Neural progenitor cell (in vitro differentiated cells): ENCODE measurements at places on chromosomes 7 and 10.
A peak's percentile ranks its signal among the peaks of the same experiment; 100 is the strongest.

- no peaks in the 10 kb centered on the region for H3K36me3 ChIP-seq
- H3K27me3 ChIP-seq = no peaks in the 10 kb centered on the region
- no peak overlapping the region for H3K4me3 ChIP-seq
- no peaks in the 10 kb centered on the region for H3K4me1 ChIP-seq
- no peak for DNase-seq
- no peak overlapping the region for H3K27ac ChIP-seq
Observed at GRCh38 chr7:47710201-47710935, 128.5 kb upstream of the TNS3 start.

- H3K4me3 ChIP-seq = no peak overlapping the region
- DNase-seq = no peak
- no peaks in the 10 kb centered on the region for H3K4me1 ChIP-seq
- H3K27ac ChIP-seq = no peak overlapping the region
- no peaks in the 10 kb centered on the region for H3K36me3 ChIP-seq
Observed at GRCh38 chr7:101531726-101532357, 97.3 kb downstream of the MYL10 start.

GRCh38 chr7:12601302-12601869, 30.9 kb downstream of the SCIN start:
- no peak overlapping the region for H3K4me3 ChIP-seq
- H3K36me3 ChIP-seq = no peaks in the 10 kb centered on the region
- no peaks in the 10 kb centered on the region for H3K27me3 ChIP-seq
- no peaks in the 10 kb centered on the region for H3K4me1 ChIP-seq

- no peaks in the 10 kb centered on the region for H3K4me1 ChIP-seq
- H3K27ac ChIP-seq = no peak overlapping the region
- no peak for DNase-seq
- H3K4me3 ChIP-seq = no peak overlapping the region
- H3K27me3 ChIP-seq = no peaks in the 10 kb centered on the region
- H3K36me3 ChIP-seq = no peaks in the 10 kb centered on the region
Observed at GRCh38 chr10:88107296-88108097, 244.1 kb downstream of the PTEN start.

DNA sequence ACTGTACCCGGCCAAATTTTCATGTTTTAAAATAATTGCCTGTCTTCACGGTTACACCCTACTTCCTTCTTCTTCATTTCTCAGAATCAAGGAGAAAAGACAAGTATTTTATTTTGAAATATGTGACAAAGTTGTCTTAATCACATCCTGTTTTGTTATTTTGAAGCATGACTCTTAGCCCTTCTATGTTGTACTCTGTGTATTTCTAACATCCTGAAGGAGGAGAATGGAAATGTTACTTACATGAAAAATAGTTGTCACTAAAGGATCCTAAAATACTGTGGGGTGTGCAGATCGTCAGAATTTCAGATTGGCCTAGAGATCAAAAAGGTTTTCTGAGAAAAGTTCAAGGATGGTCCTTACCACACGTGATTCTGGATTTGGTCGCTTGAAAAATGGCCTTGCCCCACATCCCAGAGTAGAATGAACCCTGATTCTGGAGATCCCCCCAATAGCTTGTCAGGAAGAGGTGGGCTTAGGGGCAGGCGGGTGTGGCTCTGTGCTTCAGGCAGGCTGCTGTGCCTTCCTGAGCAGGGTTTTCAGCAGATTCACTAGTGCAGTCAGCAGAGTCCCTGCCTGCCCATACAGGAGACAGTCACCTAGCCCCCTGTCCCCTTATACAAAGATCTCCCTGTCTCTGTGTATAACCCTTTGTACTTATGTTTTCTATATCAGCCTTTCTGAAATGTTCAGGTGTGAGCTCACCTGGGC, 8.6 kb downstream of the UPP1 start:
- H3K4me1 ChIP-seq = no peaks in the 10 kb centered on the region
- DNase-seq = no peak
- H3K27me3 ChIP-seq = no peaks in the 10 kb centered on the region

DNA sequence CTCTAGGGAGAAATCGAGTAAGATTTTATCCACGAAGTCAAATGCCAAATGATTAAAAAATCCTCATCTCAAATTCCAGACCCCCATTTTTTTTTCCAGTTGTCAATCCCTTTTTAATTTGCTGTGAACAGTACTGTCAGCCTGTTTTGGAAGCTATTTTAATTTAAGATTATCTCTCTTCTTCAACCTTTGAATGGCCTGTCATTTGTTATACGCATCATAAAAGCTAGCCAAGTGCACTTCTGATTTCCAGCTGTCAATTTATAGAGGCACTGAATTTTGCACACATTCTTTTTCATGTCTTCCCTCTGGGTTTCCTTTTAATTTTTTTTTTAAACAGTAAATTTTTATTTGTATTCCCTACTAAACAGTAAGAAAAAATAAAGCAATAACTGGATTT, 336.4 kb upstream of the HGF start:
- H3K36me3 ChIP-seq = no peaks in the 10 kb centered on the region
- no peak overlapping the region for H3K27ac ChIP-seq
- no peak for DNase-seq

GRCh38 chr10:119221201-119221600, 13.8 kb downstream of the GRK5 start:
- no peak overlapping the region for H3K27ac ChIP-seq
- peaks cover 28% of the 10 kb centered on the region for H3K4me1 ChIP-seq
- H3K36me3 ChIP-seq = no peaks in the 10 kb centered on the region
- H3K4me3 ChIP-seq = no peak overlapping the region

- H3K27ac ChIP-seq = no peak overlapping the region
- H3K36me3 ChIP-seq = no peaks in the 10 kb centered on the region
- H3K4me1 ChIP-seq = no peaks in the 10 kb centered on the region
- no peak overlapping the region for H3K4me3 ChIP-seq
- no peaks in the 10 kb centered on the region for H3K27me3 ChIP-seq
Observed at GRCh38 chr10:74738985-74739567, 87.3 kb upstream of the KAT6B start.

GRCh38 chr10:119206603-119207365, 587 bp upstream of the GRK5 start:
- peaks cover 44% of the 10 kb centered on the region for H3K4me1 ChIP-seq
- H3K27me3 ChIP-seq = peaks cover 17% of the 10 kb centered on the region
- H3K36me3 ChIP-seq = no peaks in the 10 kb centered on the region
- peak overlapping the region; percentile 74 for H3K4me3 ChIP-seq
- H3K27ac ChIP-seq = peak overlapping the region; percentile 77

DNA sequence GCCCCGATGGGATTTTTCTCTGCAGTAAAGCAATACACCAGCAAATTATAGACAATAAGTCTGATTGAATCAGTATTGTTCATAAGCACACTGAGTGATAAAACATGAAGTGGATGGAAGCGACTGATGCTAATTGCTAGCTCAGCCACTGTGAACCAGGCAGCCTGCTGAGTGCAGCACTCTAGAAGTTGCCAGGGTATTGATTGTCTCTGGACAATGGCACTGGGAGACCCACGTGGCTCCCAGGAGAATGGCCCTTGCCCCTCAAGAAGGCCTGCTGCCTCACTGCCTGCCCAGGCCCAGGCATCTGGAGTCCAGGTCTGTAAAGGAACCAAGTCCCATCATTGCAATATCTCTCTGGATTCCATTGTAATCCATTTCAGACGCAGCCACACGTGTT, 80.4 kb upstream of the TCERG1L start:
- no peak overlapping the region for H3K4me3 ChIP-seq
- H3K36me3 ChIP-seq = no peaks in the 10 kb centered on the region
- peaks cover 8% of the 10 kb centered on the region for H3K4me1 ChIP-seq
- H3K27me3 ChIP-seq = peaks cover 9% of the 10 kb centered on the region
- no peak overlapping the region for H3K27ac ChIP-seq

GRCh38 chr7:573269-573932, 53.8 kb upstream of the PDGFA start:
- H3K4me3 ChIP-seq = no peak overlapping the region
- no peaks in the 10 kb centered on the region for H3K36me3 ChIP-seq
- H3K27ac ChIP-seq = no peak overlapping the region
- H3K4me1 ChIP-seq = peaks cover 15% of the 10 kb centered on the region
- no peak for DNase-seq
- H3K27me3 ChIP-seq = no peaks in the 10 kb centered on the region

DNA sequence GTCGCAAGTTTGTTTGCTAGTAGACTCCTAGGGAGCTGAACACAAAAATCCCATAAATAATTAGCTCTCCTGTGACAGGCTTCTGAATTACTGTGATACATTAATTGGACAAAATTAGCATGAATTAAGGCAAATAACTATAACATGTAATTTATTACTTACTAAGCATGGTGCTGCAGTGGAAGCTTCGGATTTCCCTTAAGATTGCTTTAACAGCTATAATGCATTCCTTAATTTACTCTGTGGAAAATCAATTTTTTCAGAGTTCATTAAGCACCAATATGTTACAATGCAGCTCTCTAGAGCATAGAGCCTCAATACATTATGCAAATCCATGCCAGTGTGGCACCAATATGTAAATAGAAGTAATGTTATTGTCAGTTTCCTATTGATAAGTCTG, 201.5 kb downstream of the MDFIC start:
- H3K36me3 ChIP-seq = no peaks in the 10 kb centered on the region
- no peaks in the 10 kb centered on the region for H3K4me1 ChIP-seq
- H3K27me3 ChIP-seq = no peaks in the 10 kb centered on the region
- DNase-seq = no peak
- no peak overlapping the region for H3K4me3 ChIP-seq

DNA sequence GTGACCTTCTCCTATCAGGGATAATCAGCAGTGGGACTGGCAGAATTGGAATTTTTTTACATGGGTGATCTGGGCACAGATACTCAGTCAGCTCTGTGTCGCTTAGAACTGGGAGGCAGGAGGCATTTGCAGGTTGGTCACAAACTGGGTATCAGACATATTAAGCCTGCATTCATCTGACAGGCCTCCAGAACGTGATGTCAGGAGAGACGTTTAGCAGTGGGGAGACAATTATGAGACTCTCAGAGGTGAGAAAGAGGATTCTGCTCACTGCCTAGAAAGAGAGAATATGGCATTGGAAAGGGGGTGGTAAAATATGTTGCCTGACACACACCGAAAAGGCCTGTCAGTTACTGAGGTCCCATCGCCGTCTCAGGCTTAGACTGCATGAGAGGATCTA, 717.6 kb upstream of the GALNT17 start:
- H3K4me1 ChIP-seq = peaks cover 21% of the 10 kb centered on the region
- DNase-seq = no peak
- no peak overlapping the region for H3K27ac ChIP-seq
- H3K4me3 ChIP-seq = no peak overlapping the region

GRCh38 chr10:116002735-116003134, 270.3 kb downstream of the GFRA1 start:
- H3K4me3 ChIP-seq = no peak overlapping the region
- H3K4me1 ChIP-seq = peaks cover 10% of the 10 kb centered on the region
- DNase-seq = no peak

DNA sequence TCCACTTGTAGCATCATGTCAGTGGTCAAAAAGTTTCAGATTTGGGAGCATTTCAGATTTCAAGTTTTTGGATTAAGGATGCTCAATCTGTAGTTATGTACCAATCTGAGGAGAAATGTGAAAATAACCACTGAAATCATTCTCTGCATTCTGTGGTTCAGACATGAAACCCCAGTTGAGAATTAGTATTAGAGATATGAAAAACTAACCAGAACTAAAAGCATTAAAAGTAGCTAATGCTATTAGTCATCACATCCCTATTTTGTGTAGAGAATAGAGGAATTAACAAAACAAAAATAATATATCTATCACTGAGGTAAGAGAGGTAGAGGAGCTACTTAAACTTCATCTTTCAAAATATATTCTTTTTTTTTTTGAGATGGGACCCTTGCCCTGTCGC, 28.0 kb downstream of the MICU1 start:
- H3K36me3 ChIP-seq = no peaks in the 10 kb centered on the region
- no peak for DNase-seq

DNA sequence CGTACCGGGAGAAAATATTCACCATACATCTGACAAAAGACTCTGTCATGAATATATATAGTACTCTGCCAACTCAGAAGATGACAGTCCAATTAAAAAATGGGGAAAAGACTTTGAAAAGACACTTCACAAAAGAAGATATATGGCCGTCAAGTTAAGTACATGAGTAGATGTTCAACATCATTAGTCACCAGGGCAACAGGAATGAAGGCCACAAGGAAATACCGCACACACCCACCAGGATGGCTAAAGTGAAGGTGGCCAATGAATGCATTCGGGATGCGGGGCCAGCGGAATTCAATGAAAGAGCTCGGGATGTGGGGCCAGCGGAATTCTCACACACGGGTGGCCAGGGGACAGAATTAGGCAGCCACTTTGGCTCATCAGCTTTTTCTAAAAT, 42.2 kb downstream of the MAD1L1 start:
- no peaks in the 10 kb centered on the region for H3K36me3 ChIP-seq
- DNase-seq = no peak
- peaks cover 10% of the 10 kb centered on the region for H3K4me1 ChIP-seq
- H3K4me3 ChIP-seq = no peak overlapping the region
- no peak overlapping the region for H3K27ac ChIP-seq

DNA sequence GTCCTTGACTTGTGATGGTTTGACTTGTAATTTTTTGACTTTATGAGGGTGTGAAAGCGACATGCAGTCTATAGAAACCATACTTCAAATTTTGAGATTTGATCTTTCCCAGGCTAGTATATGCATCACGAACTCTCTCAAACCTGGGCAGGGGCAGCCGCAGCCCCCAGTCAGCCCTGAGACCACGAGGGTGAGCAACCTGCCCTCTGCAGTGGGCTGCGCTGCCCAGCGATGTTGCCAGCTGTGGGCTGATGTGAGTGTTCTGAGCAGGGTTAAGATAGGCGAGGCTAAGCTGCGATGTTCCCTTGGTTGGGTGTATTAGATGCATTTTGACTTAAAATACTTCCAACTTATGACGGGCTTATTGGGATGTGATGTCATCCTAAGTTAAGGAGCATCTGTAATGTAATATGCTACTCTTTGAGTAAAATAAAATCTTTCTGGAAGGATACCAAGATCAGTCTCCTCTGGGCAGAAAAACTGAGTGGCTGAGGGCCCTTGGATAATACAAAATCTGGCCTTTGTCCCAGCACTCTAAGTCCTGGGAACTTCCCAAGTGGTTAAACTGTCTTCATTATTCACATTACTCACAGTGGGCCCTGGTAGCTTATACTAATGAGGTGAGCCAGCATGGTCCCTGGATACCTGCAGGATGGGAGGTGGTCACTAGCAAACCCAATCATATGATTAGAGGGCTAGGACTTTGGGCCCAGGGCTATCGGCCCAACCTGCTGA, 28.4 kb upstream of the CNPY1 start:
- no peak for DNase-seq
- H3K36me3 ChIP-seq = no peaks in the 10 kb centered on the region
- no peak overlapping the region for H3K27ac ChIP-seq
- no peaks in the 10 kb centered on the region for H3K27me3 ChIP-seq

DNA sequence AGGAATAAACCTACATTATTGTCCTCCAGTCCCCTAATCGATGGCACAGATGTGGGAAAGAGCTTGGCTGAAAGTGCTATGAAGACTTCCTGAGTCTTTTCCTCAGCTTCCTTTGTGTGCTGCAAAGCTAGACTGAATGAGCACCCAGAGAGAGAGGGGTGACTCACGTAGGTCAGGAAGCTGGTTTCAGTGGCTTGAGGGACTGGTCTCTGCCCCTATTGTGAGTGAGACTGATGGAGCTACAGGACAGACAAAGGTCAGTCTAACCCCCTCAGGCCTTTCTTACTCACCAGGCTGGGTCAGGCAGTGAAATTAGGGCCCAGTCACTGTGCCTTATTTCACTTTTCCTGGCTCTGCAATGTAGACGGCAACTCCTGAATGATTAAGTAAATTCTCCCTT, 171.1 kb upstream of the GRB10 start:
- H3K27me3 ChIP-seq = no peaks in the 10 kb centered on the region
- H3K4me3 ChIP-seq = no peak overlapping the region
- peaks cover 7% of the 10 kb centered on the region for H3K36me3 ChIP-seq
- DNase-seq = peak; percentile 26
- peaks cover 23% of the 10 kb centered on the region for H3K4me1 ChIP-seq
- no peak overlapping the region for H3K27ac ChIP-seq
